ENCODE measurements at places on chromosomes 2 and 18.

- no peak for DNase-seq
These were observed 271.5 kb downstream of the EXOC6B start for GRCh38 chr2:72554381-72554780.

DNA sequence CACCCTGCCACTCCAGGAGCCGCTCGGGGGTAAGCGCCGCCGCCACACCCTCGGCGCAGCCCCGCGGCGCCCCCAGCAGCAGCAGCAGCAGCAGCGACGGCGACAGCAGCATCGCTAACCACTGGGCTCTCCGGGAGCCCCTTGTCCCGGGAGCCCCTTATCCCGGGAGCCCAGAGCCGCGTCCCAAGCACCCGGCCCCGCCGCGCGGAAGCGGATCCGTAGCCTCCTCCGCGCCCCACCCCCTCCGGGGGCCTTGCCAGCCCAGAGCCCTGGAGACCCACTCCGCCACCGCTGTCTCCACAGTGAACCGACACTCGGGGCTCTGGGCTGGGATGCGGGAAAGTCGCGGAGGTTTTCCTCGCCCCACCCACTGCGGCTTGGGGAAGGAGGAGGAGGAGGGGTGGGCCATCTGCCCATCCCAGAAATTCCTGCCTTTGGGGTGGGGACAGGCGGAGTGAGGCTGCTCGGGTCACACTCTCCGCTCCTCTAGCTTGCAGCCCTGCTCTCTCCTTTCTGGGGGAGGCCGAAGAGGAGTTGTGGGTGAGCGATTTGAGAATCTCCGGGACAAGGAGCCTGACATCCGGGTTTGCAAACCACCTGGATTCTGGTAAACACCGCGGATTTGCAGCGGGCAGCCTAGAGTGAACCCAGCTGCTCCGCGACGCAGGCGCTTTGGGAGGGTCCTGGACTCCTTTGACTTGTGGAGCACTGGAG lies at the start of gene PLA2R1:
PLA2R1 (minus strand) TSS at position 324 of the 714 bp plus-strand sequence; CDS start at position 112, 212 bp downstream.
- DNase-seq: no peak

- DNase-seq: no peak
These were observed 223.5 kb downstream of the RNF152 start for GRCh38 chr18:61669320-61669719.

DNA sequence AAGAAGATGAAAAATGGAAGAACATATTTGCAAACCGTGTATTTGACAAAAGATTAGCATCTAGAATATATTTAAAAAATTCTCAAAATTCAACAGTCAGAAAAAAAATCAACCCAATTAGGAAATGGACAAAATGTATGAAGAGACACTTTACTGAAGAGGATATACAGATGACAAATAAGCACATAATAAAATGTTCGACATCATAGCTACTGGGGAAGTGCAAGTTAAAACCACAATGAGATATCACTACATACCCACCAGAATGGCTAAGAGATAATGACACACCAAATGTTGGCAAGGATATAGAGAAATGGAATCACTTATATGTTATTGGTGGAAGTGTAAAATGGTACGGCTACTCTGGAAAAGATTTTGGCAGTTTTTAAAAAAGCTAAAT lies 11.7 kb upstream of the NUP35 start:
- no peak for DNase-seq

GRCh38 chr2:19360966-19361321 lies 2.5 kb upstream of the OSR1 start:
- DNase-seq: no peak

GRCh38 chr2:41657226-41657625 lies 390.6 kb upstream of the PKDCC start:
- DNase-seq: no peak

GRCh38 chr18:35276267-35276666 lies 13.8 kb downstream of the ZSCAN30 start:
- DNase-seq: no peak

- peak; percentile 14 for DNase-seq
These were observed 23.0 kb upstream of the SMAD2 start for GRCh38 chr18:47953471-47953931.
